ENCODE measurements at places on chromosomes 12 and 14.
A peak's percentile ranks its signal among the peaks of the same experiment; 100 is the strongest.

GRCh38 chr14:78595797-78596196 is 425.6 kb downstream of the NRXN3 start:
- DNase-seq = peak; percentile 2

DNA sequence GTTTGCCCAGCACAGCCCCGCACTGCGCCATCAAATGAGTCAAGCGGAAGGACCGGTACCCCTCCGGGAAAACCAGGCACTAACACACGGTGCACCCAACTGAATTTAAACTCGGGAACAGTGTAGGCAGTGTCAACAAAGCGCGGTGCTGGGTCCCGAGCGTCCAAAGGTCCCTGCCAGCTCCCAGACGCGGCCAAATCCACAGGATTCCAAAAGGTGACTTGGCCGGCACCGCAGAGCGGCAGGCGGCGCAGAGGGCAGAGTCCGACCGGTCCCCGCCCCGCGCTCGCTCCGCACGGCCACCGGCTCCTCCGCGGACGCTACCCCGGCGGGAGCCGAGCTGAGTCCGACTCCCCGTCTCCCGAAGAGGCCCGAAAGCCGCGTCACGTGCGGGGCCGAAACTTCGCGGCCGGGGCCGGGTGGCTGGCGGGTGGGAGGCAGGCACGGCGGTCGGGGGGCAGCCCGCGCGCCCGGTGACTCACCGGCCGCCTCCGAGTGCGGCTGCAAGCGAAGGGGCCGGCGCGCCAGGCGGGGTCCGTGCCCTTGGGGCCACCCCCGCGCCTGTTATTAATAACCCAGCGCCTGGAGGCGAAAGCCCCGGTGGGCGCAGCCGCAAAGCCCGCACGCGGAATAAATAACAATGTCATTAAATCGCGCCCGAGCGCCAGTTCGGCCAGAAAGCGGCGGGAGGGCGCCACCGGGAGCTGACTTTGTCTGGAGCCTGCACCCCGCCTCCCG is 863 bp downstream of the DENND5B start:
- peak; percentile 79 for DNase-seq

DNA sequence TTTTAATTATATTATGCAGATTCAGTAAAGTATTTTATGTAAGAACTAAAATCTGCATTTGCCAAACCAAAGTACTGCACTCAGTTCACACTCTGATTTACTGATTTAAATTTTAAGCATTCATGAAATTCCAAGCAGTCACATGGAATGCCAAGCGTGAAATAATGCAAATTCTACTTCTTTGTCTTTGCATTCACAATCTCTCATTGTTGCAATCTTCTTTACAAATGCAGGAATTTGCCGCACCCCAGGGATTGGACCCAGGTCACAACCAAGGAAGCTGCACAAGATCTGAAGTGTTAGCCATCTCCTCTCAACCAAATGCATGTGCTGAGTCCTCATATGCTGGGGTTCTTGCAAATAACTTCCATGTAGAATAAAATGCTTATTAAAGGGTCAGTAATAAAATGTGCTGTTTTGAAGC is 71.9 kb downstream of the TUNAR start:
- no peak for DNase-seq

- no peak for DNase-seq
Measured at GRCh38 chr12:32478166-32478565, 78.8 kb downstream of the FGD4 start.

DNA sequence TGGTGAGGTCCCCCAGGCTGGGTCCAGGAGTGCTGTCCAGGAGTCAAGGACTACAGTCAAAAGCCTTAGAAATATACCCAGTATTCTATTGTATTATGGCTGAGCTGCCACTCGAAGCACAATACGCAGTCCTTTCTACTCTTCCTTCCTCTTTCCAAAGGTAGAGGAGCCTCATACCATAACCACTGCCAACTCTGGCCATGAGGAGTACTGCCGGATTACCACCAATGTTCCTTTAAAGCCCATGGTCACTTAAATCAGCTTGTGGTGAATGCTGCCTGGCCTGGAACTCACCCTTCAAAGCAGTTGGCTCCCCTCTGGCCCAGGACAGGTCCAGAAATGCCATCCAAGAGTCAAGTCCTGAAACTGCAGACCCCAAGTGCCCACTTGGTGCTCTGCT is 425.4 kb downstream of the SLC16A7 start:
- DNase-seq = no peak

DNA sequence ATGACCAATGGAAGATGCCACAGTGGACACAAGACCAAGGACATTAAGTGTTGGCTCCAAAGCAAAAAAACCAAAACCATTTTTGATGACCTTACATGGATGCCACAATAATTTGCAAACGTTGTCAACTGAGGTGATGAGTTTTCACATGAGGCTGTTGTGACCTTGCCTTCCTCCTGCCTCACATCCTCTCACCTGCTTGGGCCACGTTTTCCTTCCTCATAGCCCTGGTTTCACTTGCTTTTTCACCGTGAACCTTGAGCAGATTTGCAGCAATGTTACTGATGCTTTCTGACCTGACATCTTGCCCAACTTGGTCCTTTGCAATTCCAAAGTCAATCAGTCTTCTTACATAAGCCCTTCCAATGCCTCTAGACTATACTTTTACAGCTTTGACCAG is 3.7 kb downstream of the KRT6B start:
- DNase-seq = no peak

DNA sequence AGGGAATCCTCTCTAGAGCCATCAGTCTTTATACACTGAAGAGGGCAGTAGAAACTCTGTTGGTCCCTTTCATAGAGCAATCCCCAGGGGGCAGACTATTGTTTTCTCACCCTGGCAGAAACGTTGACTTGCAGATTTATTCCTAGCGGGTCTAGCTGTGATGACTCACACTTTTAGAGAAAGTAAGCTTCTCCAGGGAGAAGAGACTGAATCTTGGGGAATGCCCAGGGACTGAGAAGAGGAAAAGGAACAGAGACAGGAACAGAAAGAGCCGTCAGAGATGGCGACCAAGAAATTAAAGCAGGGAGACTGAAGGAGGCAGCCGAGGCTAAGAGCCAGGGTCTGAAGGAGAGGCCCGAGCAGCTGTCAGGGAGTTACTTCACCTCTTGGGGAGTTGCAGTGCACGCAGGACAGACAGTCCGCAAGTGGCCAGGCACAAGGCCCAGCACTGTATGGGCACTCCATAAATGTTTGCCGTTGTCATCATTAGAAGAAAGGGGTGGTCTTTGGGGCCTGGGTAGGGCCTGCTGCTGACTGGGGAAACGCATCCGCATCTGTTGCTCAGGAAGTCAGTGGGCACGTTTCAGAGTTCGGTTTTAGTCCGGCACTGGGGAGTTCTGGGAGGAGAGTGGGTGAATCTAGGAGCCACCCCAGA is 13.0 kb downstream of the PLEKHG6 start:
- DNase-seq = peak; percentile 81

- DNase-seq = no peak
Measured at GRCh38 chr12:65494537-65494936, 216.1 kb downstream of the MSRB3 start.

Measured in NAMALWA (cell line).